Mesenteric fat pad (tissue), 1 donor: ENCODE measurements at places on chromosomes 3 and 15. TPM values are rescaled to one million over a fixed set of nuclear protein-coding genes. Genes with fewer than 3 reads are reported as not detected.

ZBTB47 gene
- 58.2 TPM for total RNA-seq

IL16 gene
- total RNA-seq, result 21.8 TPM

CCR3 gene
- not detected for total RNA-seq

IL20RB gene
- 3.6 TPM for total RNA-seq

TNFSF10 gene
- 23.0 TPM for total RNA-seq

MUC20 gene
- 2.0 TPM for total RNA-seq

CPN2 gene
- total RNA-seq, result 0.16 TPM

FAM227B gene
- total RNA-seq, result 0.71 TPM

CTSH gene
- total RNA-seq, result 67.9 TPM

SH2D7 gene
- not detected for total RNA-seq

RTP4 gene
- total RNA-seq, result 1.6 TPM

ZNF660 gene
- total RNA-seq, result 4.8 TPM

CCDC39 gene
- total RNA-seq, result 0.64 TPM

AGBL1 gene
- not detected for total RNA-seq

SQOR gene
- 62.1 TPM for total RNA-seq
